Stimulated activated CD4-positive, alpha-beta T cell treated with anti-CD3 and anti-CD28 coated beads, Interleukin-2, amount 100 ng/mL, for 24 hours (primary cell): ENCODE measurements at places on chromosomes 2 and 18.

DNA sequence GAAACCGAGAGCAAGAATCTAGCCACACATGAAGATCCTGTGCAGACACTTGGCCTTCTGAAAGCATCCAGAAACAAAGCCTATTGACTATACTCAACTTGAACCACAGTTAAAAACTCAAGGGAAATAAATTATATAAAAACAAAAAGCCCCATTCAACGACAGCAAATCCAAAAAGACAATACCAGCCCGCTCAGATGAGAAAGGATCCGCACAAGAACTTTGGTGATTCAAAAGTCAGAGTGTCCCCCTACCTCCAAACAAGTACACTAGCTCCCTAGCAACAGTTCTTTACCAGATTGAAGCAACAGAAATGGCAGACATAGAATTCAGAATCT is 163.2 kb downstream of the WDPCP start:
- no peak for DNase-seq

GRCh38 chr2:20397811-20398447 is 47.3 kb upstream of the PUM2 start:
- DNase-seq: no peak

DNA sequence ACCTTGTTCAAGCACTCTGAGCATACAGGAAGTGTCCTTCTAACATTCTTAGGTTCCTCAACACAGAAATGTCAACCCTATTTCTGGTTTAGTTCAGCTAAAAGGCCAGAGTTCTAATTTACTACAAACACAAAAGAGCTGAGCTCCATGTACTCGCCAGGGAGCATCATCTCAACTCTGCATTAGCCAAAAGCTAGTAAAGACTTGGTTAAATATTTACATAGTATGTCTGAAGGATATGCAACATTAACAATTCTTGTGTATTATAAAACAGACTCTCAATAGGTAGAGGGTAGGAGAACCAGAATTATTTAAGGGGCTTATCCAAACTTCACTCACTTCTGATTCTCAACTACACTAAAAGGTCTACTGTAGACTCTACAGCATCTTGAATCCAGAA is 154.6 kb downstream of the THADA start:
- DNase-seq: no peak

- DNase-seq: no peak
Observed at GRCh38 chr2:166573391-166573790, 79.3 kb upstream of the SCN7A start.
